ENCODE measurements at places on chromosomes 4 and X. TPM values are rescaled to one million over a fixed set of nuclear protein-coding genes. Genes with fewer than 3 reads are reported as not detected.

The NXF3 gene
- polyA plus RNA-seq: 0.33 TPM

GRCh38 chrX:75547783-75548182 is 24.9 kb upstream of the ZDHHC15 start:
- DNase-seq: no peak

The POF1B gene
- 0.91 TPM for polyA plus RNA-seq

- DNase-seq: no peak
Observed at GRCh38 chr4:73104695-73105094, 35.2 kb upstream of the COX18 start.

- DNase-seq: no peak
Observed at GRCh38 chrX:2723286-2723879, 28.5 kb upstream of the XG start.

Data from left kidney (tissue), 8 donors.